Inflammatory macrophage treated with lipopolysaccharide for 1 hour (primary cell): ENCODE measurements at places on chromosomes 11 and 22.

- no peak for DNase-seq
Measured at GRCh38 chr11:72373163-72373562, 61.2 kb downstream of the CLPB start.

- DNase-seq = no peak
Measured at GRCh38 chr11:46456269-46457001, 64.9 kb upstream of the CHRM4 start.

- no peak for DNase-seq
Measured at GRCh38 chr22:20957102-20957682, 9.9 kb upstream of the AIFM3 start.

- no peak for DNase-seq
Measured at GRCh38 chr22:33921525-33922348, 1.5 kb upstream of the LARGE1 start.

DNA sequence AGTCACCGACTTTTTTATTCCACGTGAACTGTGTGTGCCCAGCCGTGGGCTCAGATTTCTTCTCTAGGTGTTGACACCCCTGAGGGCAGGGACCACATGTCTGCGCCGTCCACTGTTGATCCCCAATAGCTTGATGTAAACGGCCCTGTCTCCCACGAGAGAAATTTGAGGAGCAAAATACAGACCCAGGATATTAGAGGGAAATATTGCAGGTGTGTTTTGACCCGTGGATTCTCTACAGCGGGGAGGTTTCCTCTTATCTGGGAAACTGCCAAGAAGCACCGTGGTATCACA lies 437.5 kb downstream of the TBC1D22A start:
- no peak for DNase-seq

DNA sequence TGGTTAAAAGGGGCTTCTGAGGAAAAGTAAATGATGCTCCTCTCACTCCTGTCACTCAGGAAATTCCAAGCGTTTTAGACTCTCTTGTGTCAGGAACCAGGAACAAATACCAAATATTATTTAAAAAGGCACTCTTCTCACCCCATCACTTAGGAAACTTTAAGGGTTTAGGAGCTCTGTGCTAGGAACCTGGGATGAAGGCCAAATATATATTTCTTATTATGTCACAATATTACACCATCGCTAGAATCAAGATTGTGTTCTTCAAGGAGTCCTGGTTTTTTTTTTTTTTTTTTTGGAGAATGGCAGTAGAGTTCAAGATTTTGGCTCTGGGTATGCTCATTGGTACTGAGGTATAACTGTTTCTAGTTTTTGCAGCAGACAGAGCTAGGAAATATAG lies 79.0 kb upstream of the HEPHL1 start:
- DNase-seq = no peak

- no peak for DNase-seq
Measured at GRCh38 chr11:84501750-84502149, 1125.4 kb downstream of the DLG2 start.

- no peak for DNase-seq
Measured at GRCh38 chr11:3046641-3047040, 10.6 kb downstream of the CARS1 start.

GRCh38 chr22:32317524-32317923 lies 40.1 kb upstream of the RFPL3 start:
- DNase-seq = no peak

GRCh38 chr11:3129181-3129590 lies 35.9 kb downstream of the OSBPL5 start:
- no peak for DNase-seq

DNA sequence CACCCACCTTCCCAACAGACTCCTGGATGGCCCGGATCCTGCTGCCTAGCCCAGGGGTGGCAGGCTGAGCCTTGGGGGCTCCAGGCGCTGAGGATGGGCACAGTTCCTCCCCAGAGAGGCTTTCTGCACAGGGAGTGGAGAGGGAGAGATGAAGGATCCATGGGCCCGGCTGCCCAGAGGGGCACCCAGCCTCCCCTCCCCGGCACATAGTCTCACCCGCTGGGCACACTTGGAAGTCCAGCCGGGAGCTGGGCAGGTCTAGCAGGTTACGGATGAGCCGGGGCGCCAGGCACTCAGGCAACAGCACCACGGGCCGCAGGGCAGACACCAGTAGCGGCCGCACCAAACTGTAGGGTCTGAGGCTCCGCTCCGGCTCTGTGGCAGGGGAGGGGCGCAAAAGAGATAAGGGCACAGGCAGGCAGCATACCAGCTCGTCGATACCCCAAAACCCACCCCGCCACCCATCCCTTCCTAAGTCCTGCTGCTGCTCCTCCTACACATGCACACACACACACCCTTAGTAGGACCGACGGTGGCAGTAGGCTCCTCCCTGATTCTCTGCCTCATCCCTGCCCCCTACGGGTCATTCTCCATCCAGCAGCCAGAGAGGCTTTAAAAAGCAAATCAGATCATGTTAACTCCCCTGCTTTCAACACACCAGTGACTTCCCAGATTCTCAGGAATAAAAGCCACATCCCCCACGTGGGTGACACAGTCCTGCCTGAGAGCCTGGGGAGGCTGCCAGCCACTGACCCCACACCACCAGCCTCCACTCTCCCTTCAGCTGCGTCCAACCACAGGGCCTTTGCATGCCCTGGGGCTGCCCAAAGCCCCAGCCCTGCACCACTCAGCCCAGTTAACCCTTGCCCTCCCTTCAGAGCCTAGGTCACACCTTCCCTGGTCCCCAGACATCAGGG lies 6.5 kb upstream of the MFNG start:
- peak; percentile 95 for DNase-seq

DNA sequence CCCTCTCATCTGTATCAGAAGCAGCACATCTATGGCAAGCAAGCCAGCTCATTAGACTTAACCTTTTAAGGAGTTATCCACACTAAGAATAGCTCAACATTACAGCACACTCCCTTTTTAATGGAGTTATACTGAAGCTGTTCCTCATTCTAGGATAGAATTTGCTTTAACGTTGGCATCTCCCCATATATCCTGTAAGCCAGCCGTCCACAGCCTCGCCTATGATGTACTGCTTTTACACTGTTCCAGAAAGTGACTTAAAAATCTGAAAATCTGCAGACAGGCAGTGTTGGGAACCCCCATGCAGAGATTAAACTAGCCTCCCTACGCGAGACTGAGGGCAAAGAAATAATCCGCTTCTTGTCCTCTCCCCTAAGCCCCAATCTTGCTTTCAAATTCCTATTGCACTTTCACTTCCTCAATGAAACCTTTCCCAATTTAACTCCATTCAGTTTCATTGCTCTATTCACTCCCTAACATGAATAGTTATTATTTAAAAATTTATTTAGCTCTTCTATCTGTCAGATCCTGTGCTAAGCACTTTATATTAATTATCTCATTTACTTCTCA lies 225.0 kb downstream of the BLID start:
- peak; percentile 50 for DNase-seq

DNA sequence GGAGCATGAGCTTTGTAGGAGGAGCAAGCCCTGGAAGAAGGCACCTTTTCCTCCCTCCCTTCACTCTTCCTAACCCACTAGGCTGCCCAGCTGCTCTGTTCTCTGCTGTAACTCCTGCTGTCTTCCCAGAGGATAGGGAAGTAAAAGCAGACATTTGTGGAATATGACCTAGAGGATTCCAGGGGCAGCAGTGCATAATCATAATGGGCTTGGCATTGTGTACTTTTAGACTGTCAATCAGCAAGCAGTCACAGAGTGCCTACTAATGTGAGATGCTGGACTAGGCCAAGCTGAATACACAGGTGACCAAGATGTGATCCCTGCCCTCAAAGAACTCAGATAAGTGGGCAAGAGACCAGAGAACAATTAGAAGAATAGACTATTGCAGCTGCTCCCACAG lies 133.0 kb downstream of the NAV2 start:
- DNase-seq = no peak

DNA sequence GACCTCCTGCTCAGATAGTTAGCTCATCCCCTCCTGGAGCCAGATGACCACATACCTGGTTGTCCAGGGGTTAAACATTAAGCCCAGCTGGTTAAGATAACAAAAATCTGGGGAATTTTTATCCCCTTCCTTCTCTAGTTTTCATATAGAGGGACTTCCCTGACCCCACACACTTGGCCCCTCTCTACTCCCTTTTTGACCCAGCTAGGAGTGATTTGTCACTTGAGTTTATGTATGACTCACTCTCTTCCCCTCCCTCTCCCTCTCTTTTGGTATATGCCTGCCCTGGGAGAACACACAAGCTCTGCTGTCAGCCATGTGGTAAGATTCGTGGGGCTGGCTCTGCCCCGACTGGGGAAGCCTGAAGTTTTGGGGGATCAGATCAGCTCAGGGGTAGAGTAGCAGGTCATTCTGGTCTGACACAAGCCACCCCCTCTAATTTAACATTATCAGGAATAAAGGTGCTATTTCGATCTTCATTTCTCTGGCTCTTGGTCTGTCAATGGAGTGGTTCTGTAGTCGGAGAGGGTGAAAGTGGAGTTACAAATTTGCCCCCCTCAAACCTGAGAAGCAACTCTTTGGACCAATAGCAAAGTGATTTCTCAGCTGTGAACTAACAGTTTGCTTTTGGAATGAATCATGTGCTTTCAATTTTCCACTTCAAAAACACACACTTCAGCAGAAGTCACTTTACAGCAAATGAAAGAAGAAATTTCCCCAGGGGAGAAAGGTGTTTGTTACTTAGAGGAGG lies 415.3 kb upstream of the CADM1 start:
- peak; percentile 91 for DNase-seq

DNA sequence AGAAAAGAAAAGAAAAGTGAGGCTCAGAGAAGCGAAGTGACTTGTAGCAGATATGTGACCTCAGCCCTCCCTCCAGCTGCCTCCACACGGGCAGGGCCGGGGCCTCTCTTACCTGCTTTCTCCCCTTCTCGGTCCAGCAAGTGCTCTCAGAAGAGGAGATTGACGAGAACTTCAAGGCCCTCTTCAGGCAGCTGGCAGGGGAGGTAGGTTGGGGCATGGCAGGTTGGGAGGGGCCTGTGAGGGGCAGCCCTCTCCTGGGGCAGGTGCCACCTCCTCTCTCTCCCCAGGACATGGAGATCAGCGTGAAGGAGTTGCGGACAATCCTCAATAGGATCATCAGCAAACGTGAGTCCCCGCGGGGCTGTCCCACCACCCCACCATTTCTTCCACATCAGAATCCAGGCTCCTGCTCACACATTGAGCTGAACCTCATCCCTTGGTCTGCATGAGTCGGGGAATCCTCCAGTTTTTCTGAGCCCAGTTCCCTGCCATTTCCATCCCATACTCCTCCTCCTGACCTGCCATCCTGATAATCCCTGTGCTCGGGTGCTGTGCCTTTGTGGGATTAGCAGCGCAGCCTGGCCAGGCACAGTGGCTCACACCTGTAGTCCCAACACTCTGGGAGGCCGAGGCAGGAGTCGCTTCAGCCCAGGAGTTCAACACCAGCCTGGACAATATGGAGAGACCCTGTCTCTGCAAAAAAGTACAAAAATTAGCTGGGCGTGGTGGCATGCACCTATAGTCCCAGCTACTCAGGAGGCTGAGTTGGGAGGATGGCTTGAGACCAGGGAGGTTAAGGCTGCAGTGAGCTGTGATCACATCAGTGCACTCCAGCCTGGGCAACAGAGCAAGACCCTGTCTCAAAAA lies 26.4 kb downstream of the CAPN1 start:
- no peak for DNase-seq

DNA sequence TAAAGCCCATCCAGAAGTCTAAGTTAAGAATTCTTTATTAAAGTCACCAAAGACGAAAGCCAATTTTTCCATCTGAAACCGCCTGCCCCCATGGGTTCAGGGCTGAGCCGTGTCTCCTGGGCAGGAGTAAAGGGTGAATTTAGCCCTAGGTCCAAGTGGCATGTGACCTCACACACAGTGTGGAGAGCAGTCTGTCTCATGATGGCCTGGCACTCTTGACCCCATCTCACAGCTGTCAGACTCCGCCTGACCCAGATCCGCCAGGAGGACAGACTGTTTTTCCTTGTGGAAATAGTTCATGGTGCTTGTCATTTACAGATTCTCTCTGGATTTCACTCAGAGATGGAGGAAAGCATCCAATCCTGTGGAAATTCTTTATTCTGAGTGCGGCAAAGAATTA lies 109.7 kb downstream of the GALNT18 start:
- DNase-seq = no peak

DNA sequence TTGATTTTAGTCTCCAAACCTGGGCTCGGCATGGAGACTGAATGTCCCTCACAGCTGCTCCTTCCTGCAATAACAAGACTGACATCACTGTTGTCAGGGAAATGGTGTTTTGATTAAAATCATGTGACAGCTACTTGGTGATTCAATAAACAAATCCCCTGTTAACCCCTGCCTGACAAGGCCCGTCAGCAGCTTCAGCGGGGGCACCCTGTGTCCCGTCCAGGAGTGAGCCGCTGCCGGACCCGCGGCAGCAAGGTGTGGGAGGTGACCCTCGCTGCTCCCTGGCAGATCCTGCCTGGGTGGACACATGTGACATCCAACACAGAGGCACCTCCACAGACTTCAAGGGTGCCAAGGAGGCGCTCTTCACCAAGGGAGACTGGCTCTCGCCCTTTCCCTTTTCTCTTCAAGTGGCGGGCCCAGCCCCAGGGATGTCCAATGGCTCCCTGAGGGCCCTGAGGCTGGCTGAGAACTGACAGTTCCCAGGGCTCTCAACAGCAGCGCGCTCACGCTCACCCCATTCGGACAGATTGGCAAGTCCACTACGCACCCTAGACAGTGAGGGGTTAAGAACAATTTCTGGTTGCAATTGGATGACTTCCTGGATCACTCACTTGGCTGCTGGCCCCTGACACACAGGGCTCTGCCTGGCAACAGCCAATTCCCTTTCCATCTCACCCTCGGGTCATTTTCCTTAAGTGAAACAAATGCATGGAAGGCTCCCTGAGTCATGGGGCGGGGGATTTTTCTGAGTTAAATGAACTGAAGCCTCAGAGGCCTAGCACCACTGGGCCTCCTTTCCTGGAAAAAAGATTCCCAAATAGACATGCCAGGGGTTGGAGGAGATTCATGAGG lies 30.7 kb downstream of the PPP2R1B start:
- no peak for DNase-seq

DNA sequence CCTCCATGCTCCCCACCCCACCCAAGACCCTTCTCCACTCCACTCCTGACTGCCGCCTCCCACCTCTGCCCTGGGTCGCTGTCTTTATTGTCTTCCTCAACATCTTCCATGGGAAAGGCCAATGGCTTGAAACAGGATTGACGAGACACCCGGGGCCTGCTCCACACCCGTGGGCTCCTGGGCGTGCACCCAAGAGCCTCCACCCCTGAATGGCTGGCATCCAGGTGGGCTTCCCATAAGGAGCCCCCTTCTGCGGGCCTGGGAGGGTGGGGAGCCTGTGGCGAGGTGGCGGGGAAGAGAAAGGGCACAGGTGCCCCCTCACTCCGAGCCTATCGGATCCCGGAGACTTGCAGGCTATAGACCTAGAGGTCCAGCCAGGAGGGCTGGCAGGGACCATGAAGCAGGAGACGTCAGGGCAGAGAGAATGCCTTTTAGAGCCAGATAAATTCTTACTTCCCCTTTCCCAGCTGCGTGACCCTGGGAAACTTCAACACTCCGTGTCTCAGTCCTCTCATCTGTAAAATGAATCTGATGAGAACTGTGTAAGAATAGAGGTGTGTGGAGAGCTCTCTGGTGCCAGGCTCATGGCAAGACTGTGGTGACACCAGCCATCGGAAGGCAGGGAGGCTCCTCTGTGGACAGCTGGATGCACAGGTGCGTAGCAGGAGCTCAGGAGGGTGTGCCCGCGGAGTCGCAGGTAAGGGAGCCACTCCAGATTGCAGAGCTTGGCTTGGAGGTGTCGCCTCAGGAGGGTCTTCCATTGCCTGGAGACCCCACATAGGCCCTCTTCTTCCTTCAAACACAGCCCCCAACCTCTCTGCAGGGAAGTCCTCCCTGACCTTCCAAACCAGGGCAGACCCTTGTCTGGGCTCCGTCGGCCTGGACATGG lies 53.9 kb downstream of the SMIM38 start:
- no peak for DNase-seq
